ENCODE measurements at places on chromosomes 4 and X. TPM values are rescaled to one million over a fixed set of nuclear protein-coding genes. Genes with fewer than 3 reads are reported as not detected.

CSN2 gene
- not detected for total RNA-seq

YY2 gene
- 2.1 TPM for total RNA-seq

HSFX3 gene
- total RNA-seq = not detected

NHSL2 gene
- total RNA-seq = 1.5 TPM

RAB39B gene
- 0.69 TPM for total RNA-seq

SGCB gene
- 61.5 TPM for total RNA-seq

CCDC110 gene
- 5.0 TPM for total RNA-seq

HGFAC gene
- 0.05 TPM for total RNA-seq

ITIH6 gene
- not detected for total RNA-seq

HEPH gene
- 109 TPM for total RNA-seq
